SK-N-DZ (cell line): ENCODE measurements at places on chromosomes 2 and 18.

- no peak for DNase-seq
Measured at GRCh38 chr2:31297751-31298150, 63.8 kb downstream of the EHD3 start.

GRCh38 chr18:65227970-65228369 lies 522.8 kb upstream of the CDH7 start:
- no peak for DNase-seq

DNA sequence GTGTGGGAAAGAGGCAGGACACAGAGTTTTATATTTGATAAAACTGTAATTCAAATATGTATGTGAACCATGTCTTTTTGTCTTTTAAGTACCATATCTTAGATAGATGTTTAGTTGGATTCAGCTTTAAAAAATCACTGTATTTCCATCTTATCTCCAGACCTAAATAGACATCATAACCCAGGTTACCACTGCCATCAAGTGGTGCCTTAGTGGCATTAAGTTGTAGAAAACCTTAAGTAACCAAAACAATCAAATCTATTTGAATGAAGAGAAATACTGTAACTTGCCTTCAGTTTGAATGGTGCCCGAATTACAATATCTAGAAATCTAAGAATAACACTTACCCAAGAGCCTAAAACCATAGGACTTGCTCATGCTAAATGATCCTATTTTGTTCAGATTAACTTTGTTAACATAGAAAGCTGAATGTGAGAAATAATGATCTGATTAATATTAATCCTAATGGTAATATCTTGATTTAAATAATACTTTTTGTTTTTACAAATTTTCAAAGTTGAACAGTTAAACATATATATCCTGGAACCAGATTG lies 92.5 kb upstream of the MAP2 start:
- peak; percentile 67 for DNase-seq

- DNase-seq, result no peak
Measured at GRCh38 chr2:121160366-121160765, 124.6 kb downstream of the TFCP2L1 start.

DNA sequence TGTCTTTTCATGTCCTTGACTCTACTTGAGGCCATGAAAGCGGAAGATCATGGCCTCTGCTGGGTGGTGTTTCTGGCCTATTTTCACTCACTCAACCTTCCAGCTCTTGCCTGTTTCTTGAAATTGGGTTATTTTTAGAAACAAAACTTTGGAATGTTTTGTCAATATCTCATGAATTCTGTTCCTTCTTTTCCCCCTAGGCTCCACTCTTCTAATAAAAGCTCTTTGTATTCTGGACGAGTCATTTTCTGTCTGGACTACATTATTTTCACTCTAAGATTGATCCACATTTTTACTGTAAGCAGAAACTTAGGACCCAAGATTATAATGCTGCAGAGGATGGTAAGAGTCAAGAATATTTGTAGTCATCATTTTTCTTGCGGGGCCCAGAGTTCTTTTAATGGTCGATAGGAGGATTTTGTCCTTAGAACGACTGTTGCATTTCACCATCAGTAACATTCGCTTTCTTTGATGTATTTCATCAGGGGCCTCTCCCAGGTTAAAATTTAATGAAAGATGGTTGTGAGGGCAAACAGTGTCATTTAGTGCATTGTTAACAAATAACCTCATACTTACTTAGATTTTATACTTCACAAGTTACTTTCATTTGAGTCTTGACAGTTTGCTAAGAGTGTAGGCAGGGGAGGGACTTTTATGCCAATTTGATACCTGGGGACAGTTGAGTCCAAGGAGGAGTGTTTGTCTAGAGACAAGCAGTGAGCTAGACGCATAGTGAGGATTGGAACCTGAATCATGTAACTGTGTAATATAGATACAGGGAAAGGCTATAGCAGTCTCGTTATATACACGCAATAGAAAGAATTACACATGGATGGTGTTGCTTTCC lies 64.6 kb downstream of the TRPM8 start:
- DNase-seq, result no peak

GRCh38 chr18:73724958-73725357 lies 422.7 kb downstream of the FBXO15 start:
- DNase-seq, result no peak

DNA sequence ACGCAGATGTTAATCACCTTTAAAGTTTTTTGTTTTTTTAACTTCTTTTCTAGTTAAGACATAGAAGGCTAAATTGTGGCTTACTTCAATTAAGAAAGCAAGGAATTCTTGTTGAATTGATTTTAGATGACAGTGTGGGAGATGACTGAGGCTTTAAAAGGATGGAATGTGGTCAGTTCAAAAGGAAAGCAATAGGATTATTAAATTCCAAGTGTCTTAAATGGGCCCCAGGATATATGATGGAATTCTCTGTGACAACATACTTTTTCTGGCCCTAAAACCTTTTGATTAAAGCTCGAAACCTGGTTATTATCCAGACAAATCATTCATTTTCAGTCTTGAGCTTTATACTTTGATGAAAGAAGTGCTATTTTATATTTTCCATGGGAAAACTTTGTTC lies 179.0 kb upstream of the TMEFF2 start:
- DNase-seq, result no peak

GRCh38 chr18:76506974-76507764 lies 12.1 kb upstream of the ZNF516 start:
- no peak for DNase-seq

DNA sequence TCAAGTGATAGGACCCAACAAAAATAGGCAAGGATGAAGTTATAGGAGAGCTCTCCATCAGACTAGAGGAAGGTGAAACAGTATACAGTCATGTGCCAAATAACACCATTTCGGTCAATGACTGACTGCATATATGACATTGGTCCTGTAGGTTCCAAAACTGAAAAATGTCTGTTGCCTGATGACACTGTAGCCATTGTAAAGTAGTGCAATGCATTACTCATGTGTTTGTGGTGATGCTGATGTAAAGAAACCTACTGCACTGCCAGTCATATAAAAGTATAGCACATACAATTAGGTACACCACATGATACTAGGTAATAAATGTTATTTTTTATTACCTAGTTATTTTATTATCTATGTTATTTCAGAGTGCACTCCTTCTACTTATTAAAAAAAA lies 147.9 kb downstream of the GREB1L start:
- no peak for DNase-seq

DNA sequence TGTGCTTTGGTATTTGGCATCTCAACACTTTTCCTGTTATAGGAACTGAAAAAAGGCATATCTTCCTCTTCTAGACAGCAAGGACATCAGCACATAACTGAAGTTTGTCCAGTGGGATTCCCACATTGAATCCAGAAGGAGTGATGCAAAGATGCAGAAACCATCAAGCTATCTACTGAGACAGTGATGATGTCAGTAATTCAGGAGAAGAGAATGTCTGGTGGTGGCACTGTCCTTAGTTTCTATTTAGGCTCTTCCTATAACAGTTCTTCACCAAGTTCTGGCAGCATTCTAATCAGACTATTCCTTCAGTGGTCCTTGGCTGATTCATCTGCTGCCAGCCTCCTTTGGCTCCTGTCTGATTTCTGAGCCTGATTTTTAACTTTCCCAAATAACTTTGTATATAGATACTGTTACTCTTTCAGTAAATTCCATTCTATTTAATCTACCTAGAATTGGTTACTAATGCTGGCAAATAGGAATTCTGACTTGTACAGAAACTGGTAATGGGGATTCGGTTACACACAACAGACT lies 56.6 kb upstream of the AGPS start:
- no peak for DNase-seq

GRCh38 chr2:72024451-72025175 lies 123.0 kb downstream of the CYP26B1 start:
- no peak for DNase-seq

GRCh38 chr2:20916604-20917286 lies 93.8 kb upstream of the LDAH start:
- DNase-seq, result no peak

- no peak for DNase-seq
Measured at GRCh38 chr2:28350791-28351285, 41.8 kb upstream of the FOSL2 start.

DNA sequence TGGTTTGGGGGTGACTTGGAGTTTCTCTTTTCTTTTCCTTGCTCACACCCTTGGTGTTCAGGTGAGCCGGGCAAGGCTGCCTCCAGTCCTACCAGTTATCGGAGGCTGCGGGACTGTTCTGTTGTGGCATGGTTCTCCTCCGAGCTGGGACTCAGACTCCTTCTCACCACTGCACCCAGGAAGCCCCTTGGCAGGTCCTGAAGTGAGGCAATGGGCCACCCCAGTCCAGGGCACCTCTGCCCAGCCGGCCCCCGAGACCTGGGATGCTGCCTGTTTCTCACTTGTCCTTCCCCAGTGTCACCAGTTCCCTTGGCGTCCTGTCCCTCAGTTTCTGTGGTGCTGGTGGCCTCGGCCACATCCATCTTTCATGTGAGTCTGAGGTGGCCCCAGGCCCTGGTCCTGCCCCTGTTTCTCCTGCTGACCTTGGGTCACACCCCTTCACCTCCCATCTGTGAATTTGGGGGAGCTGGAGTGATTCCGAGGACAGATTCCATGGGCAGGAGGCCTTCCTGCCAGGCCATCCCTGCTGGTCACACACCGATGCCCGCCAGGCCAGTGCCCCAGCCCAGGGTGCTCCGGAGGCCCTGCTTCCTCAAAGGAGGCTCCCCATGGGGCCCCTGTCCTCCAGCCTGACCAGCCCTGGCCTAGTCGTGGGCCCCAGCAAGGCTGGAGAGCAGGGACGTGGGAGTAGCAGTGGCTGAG lies 6.6 kb upstream of the KLHL30 start:
- no peak for DNase-seq

DNA sequence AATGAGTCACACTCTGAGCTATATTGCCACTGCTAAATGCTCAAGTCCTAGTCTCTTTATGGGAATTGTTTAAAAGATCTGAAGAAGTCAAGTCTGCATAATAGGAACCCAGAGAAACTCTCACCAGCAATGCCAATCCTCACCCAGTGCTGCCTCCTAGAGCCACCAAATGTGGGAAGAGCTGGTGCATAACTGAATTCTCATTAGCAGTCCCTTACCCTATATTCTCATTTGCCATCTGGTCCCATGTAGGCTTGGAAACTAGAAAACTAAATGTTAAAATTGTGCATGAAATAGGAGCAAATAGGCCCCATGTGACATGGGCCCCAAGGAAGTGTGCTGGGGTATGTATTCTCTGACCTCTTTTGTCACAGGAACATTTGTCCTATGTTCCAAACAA lies 224.4 kb upstream of the SMAD2 start:
- DNase-seq, result no peak

DNA sequence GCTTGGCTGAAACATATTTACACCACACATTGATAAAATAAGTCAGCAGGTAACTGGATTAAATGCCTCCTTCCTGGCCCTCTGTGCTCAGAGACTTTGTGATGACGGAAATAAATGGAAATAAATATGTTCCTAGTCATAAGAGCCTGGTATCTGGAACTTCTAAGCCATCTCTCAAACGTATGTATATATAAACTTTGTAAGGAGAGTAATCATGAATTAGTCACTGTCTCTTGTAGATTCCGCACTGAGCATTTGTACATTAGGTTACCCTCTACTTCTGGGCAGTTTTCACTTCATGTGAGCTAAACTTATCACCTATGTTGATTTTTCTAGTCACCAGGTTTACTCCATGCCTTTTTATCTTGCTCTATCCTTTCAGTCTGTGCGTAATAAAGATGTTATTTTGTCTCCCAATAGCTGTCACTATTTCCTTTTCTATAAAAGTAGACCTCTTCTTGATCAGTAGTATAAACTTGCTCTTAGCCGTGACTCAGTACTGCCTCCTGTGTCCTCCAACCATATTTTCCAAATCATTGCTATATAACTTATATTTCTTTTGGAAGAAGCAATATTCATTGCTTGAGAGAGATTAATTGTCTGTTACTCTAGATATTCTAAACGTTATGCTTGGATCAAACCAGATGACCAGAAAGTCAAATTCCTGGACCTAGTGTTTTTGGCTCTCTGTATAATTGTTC lies 53.2 kb downstream of the FEZ2 start:
- no peak for DNase-seq

DNA sequence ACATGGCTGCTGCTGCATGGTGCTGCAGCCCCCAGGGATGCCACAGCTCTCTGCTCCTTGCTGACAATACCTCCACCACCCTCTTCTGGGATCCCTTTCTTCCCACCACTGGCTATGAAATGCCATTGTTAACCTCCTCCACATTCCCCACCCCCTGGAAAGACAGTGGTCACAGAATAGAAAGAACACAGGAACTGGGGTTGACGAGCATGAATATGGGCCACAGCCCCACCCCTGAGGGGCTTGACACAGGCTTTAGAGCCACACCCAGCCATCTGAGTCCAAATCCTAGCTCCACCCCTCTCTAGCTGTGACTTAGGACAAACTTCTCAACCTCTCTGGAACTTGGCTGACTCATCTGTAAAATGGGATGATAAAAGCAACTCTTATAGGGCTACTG lies 47.3 kb downstream of the TMEM163 start:
- no peak for DNase-seq

DNA sequence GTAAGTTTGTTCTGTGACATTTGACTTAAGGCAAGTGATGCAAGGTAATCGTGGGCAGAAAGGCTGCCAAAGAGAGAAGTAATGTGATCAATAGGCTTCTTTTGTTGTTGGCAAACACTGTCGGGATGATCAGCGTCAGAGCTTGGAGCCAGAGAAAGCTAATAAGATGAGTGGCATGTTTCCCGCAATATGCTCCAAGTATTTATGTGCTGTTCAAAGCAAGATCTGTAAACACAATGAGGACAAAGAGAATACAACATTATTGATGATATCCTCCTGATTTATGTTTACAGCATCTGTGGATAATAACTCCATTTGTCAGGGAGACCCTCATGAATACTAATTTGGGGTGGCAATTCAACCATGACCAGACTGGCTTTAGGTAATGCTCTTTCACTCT lies 603.3 kb downstream of the TDRD15 start:
- no peak for DNase-seq

- DNase-seq, result no peak
Measured at GRCh38 chr18:43013486-43013885, 102.0 kb downstream of the RIT2 start.

DNA sequence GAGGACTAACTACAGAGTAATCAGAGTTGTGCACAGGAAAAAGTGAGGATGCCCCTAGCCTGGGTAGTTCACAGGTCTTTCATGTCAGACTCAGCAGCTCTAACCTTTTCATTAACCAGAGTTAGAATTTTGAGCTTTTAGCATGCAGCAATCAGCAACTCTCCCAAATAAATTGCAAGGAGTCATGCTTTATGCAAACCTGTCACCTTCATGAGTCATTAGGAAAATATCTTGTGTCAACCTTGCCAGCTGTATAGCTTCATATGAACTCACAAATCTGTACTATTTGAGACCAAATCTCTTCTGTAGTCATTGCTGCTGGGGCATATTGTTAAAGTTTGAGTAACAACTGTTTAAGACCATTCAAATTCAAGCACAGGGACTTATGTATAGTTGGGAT lies 382.3 kb upstream of the NT5C1B start:
- DNase-seq, result no peak
